ENCODE measurements at places on chromosomes 13 and 19. TPM values are rescaled to one million over a fixed set of nuclear protein-coding genes. Genes with fewer than 3 reads are reported as not detected.

GRCh38 chr13:48158290-48158689 is 63.4 kb upstream of the MED4 start:
- peaks cover 71% of the 10 kb centered on the region for H3K4me1 ChIP-seq
- H3K27ac ChIP-seq, result peak overlapping the region; percentile 93
- H3K36me3 ChIP-seq, result no peaks in the 10 kb centered on the region
- H3K4me3 ChIP-seq, result peak overlapping the region; percentile 28
- DNase-seq, result no peak

- DNase-seq, result no peak
- no peak overlapping the region for H3K4me3 ChIP-seq
- no peaks in the 10 kb centered on the region for H3K36me3 ChIP-seq
- no peaks in the 10 kb centered on the region for H3K4me1 ChIP-seq
- H3K27ac ChIP-seq, result no peak overlapping the region
Observed at GRCh38 chr19:38352611-38353010, 17.0 kb downstream of the CATSPERG start.

Gene CLEC17A
- total RNA-seq, result 4.0 TPM

GRCh38 chr13:50809133-50810090 is 34.1 kb downstream of the DLEU7 start:
- no peak overlapping the region for H3K27ac ChIP-seq
- no peak for DNase-seq

DNA sequence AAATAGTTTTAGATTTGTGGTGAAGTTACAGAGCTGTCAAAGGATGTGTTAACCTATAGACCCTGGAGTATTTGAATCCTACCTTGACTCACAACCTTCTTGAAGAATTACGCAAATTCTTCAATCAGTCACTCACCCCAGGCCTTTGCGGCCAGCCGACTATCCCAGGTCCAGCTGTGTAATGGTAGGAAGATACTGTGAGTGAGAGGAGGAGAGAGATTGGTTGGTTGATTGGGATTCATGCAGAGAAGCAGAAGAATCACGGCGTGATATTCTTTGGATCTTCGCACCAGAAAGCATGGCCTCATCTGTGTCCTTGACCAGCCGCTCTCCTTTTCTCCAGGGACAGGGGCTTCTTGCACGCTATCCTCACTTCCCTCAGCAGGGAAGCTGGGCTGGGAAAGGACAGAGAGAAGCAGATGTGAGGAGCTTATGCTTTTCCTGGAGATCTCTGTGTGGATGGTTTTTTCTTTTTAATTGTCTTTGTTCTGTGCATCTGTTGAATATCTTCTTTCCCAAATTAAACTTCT is 249.1 kb downstream of the GGACT start:
- DNase-seq, result no peak
- peaks cover 39% of the 10 kb centered on the region for H3K36me3 ChIP-seq
- H3K4me3 ChIP-seq, result no peak overlapping the region
- H3K27ac ChIP-seq, result no peak overlapping the region
- H3K27me3 ChIP-seq, result no peaks in the 10 kb centered on the region
- peaks cover 14% of the 10 kb centered on the region for H3K4me1 ChIP-seq

Gene ZNF439
- 32.3 TPM for total RNA-seq

DNA sequence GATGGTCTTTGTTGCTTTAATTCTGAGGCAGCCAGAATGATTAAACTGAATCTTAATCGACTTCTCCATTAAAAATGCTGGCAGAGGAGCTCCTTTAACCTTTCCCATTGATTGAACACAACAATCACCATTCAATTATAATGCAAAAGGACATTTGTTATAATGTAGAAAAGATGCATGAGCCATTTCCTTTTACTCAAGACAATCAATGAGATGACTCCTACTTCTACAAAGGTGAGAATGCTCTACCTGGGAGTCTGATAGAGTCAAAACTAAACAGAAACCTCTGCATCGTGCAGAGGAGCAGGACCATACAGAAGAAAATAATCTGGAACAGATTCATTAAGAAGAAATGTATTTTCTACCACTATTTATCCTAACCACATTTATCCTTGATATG is 253.6 kb upstream of the DACH1 start:
- no peaks in the 10 kb centered on the region for H3K27me3 ChIP-seq
- no peak overlapping the region for H3K27ac ChIP-seq
- H3K36me3 ChIP-seq, result no peaks in the 10 kb centered on the region
- H3K4me3 ChIP-seq, result no peak overlapping the region
- no peak for DNase-seq

Gene CEACAM4
- total RNA-seq, result not detected

GRCh38 chr13:111595791-111596190 is 275.3 kb downstream of the TEX29 start:
- H3K4me3 ChIP-seq, result no peak overlapping the region
- no peak overlapping the region for H3K27ac ChIP-seq
- no peaks in the 10 kb centered on the region for H3K4me1 ChIP-seq
- peaks cover 18% of the 10 kb centered on the region for H3K27me3 ChIP-seq

DNA sequence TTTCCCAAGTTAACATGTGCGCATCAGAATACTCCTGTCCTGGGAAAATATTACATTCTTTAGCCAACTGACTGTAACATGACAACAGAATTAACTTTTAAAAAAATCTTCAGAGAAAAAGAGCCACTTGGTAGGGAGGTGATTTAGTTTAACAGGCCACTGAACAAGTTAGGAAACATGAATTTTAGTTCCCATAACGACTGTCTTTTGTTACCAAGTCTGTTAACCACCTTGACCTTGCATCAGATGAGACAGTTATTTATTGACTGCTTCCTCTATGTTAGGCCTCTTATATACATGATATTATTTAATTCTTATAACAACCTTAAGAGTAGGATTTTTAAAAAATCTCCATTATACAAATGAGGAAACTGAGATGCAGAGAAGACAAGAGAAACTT is 268.6 kb downstream of the NDFIP2 start:
- no peaks in the 10 kb centered on the region for H3K36me3 ChIP-seq
- no peak overlapping the region for H3K4me3 ChIP-seq
- no peaks in the 10 kb centered on the region for H3K27me3 ChIP-seq
- H3K4me1 ChIP-seq, result no peaks in the 10 kb centered on the region

DNA sequence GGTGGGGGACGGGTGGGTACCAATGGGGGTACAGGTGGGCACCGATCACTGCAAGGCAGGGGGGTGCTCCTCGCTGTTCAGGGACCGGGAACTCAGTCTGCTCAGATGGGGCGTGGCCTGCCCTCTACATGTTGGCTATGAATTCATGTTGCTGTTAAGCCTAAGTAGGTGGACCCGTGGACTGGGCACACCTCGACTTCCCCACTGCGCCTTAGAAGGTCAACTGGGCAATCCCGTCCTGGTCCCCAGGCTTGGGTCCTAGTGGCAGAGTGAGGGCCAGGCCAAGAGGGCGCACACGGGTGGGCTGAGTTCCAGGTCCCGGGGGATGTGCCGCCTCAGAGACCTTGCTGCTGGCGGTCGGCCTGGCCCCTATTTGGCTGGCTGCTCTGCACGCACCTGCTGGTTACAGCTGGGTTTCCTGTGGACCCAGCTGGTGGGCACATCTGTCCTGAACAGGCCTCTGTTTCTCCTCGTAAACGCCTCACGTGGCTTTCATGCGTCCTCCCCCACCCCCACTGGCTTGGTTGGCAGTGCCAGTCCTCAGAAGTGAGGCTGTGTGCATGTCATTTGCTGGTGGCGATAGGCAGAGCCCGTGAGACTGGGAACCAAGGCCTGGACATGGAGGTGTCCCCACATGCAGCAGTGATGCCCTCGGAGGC is 13.5 kb upstream of the ZNF554 start:
- H3K27ac ChIP-seq, result no peak overlapping the region
- no peak for DNase-seq
- H3K36me3 ChIP-seq, result peaks cover 12% of the 10 kb centered on the region
- no peaks in the 10 kb centered on the region for H3K27me3 ChIP-seq
- H3K4me3 ChIP-seq, result no peak overlapping the region

Gene CGB8
- not detected for total RNA-seq

Gene DPF1
- total RNA-seq, result not detected

DNA sequence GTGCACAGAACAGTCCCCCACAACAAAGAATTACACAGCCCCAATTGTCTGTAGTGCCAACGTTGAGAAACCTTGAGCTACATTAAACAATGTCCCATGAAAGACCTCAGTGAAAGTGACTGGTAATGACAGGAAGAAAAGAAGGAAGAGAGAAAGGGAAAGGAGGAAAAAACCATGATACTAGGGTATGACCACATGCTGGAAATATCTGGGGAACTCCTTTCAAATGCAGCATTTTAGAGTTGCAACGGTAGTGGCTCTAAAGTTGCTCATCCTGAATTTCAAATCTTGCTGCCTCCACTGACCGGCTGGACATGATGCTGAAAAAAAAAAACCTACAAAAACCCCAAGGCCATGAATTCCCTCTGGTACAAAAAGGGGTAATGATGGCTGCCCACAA is 26.5 kb downstream of the FPR3 start:
- peaks cover 17% of the 10 kb centered on the region for H3K36me3 ChIP-seq
- H3K4me3 ChIP-seq, result no peak overlapping the region
- H3K4me1 ChIP-seq, result no peaks in the 10 kb centered on the region
- no peaks in the 10 kb centered on the region for H3K27me3 ChIP-seq
- no peak overlapping the region for H3K27ac ChIP-seq
- DNase-seq, result no peak

Gene ZNF285
- 8.7 TPM for total RNA-seq

Gene KLC3
- total RNA-seq, result not detected

Gene ZNF256
- total RNA-seq, result 21.8 TPM

GRCh38 chr13:41985788-41986508 is 25.0 kb upstream of the VWA8 start:
- DNase-seq, result no peak
- peaks cover 23% of the 10 kb centered on the region for H3K27me3 ChIP-seq
- no peak overlapping the region for H3K27ac ChIP-seq
- H3K36me3 ChIP-seq, result no peaks in the 10 kb centered on the region
- H3K4me1 ChIP-seq, result no peaks in the 10 kb centered on the region
- H3K4me3 ChIP-seq, result no peak overlapping the region

Gene ADAT3
- 4.5 TPM for total RNA-seq

- H3K4me1 ChIP-seq, result peaks cover 83% of the 10 kb centered on the region
- DNase-seq, result no peak
- H3K4me3 ChIP-seq, result peak overlapping the region; percentile 70
- no peaks in the 10 kb centered on the region for H3K27me3 ChIP-seq
Observed at GRCh38 chr13:114112826-114113322, 19.5 kb downstream of the RASA3 start.

DNA sequence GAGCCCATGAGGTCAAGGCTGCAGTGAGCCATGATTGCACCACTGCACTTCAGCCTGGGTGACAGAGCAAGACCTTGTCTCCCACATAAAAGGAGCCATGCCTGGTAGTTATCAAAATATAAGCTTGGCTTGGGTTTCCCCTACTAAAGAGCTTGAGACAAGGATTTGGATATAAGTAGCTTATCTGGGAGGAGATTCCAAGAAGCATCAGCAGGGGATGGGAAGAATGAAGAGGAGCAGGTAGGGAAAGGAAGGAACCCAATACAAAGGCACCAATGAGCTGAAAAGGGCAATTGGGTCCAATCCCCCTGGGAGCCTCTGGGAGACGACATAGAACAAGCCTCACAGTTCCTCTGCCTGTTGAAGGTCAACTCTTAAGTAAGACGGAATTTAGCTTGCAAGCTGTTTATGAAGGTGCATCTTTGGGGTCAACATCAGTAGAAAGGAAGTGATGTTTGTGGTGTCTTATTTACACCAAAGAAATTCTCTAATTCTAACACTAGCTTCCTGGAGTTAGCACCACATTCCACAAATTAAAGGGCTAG is 7.4 kb upstream of the CLEC4G start:
- no peak overlapping the region for H3K27ac ChIP-seq
- H3K4me3 ChIP-seq, result no peak overlapping the region
- H3K4me1 ChIP-seq, result peaks cover 11% of the 10 kb centered on the region
- no peaks in the 10 kb centered on the region for H3K27me3 ChIP-seq
- no peaks in the 10 kb centered on the region for H3K36me3 ChIP-seq

- no peak for DNase-seq
- no peak overlapping the region for H3K27ac ChIP-seq
- peaks cover 30% of the 10 kb centered on the region for H3K27me3 ChIP-seq
- no peak overlapping the region for H3K4me3 ChIP-seq
Observed at GRCh38 chr13:23231241-23231640, 50.5 kb downstream of the SGCG start.

DNA sequence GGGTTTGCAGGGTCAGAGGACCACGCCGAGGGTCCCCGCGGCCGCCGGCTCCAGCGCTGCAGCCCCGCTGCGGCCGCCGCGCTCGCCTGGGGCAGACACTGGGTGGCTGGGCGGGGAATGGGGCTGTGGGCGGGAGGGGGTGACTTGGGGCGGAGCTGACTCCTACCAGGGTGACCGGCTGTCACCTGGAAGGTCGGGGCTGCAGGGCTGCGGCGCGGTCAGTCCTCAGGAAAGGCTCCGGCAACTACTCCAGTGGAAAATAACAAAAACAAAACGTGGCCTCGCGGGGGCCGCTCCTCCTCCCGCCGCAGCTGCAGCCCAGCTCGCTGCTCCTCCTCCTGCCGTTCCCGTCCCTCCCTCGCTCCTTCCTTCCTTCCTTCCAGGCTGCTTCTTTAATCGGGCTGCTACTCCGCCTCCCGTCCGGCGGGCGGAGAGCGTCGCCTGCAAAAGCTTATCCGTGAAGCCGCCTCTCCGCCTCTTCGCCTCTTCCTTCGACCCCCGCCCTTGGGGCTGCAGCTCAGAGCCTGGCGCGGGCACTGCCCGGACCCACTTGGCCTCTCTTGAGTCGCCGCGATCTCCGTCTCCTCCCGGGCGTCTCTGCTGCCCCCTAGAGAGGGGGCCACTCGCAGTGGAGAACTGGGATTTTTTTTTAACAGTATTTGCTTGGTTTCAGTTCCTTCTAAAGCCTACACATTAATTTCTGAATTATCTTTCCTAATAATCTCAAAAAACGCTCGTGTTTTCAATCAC is at the start of gene TBC1D4:
TSS of gene TBC1D4 (minus strand) at position 100 of the 750 bp plus-strand sequence. CDS start 402 bp downstream, outside the sequence.
- no peaks in the 10 kb centered on the region for H3K36me3 ChIP-seq
- DNase-seq, result peak; percentile 33
- H3K4me1 ChIP-seq, result peaks cover 21% of the 10 kb centered on the region
- peak within 1 kb of the TSS; percentile 98 for H3K4me3 ChIP-seq
- H3K27ac ChIP-seq, result no peak within 1 kb of the TSS
- peaks cover 68% of the 10 kb centered on the region for H3K27me3 ChIP-seq

Gene SLC10A2
- total RNA-seq, result not detected

- H3K27ac ChIP-seq, result peak overlapping the region; percentile 82
- H3K36me3 ChIP-seq, result no peaks in the 10 kb centered on the region
- H3K4me1 ChIP-seq, result peaks cover 21% of the 10 kb centered on the region
Observed at GRCh38 chr13:113815151-113816058, 48.5 kb downstream of the GAS6 start.
